A549 treated with Mapracorat at 1 μM for 4 hours (cell line): ENCODE measurements at places on chromosomes 12 and 14. TPM values are rescaled to one million over a fixed set of nuclear protein-coding genes. Genes with fewer than 3 reads are reported as not detected.

Gene PA2G4
- 278 to 323 TPM (median 296 TPM) in 5 replicates for total RNA-seq

Gene LRTM2
- 0.05 TPM in 1 of 5 replicates, not detected in the others for total RNA-seq

Gene FBXO34
- total RNA-seq, result 11.0 to 15.9 TPM (median 15.1 TPM) in 5 replicates

Gene GPR68
- 0.13 to 0.24 TPM (median 0.13 TPM) in 5 replicates for total RNA-seq

Gene ARG2
- 1.6 to 2.3 TPM (median 2.2 TPM) in 5 replicates for total RNA-seq

Gene FAM222A
- total RNA-seq, result 3.4 to 6.0 TPM (median 4.7 TPM) in 5 replicates

Gene FAM90A1
- total RNA-seq, result 0.12 to 0.15 TPM (median 0.14 TPM) in 5 replicates

Gene TAS2R50
- total RNA-seq, result not detected in 5 replicates

Gene DDX51
- 19.4 to 29.4 TPM (median 26.5 TPM) in 5 replicates for total RNA-seq

Gene RHOJ
- total RNA-seq, result not detected in 5 replicates

Gene CMKLR1
- total RNA-seq, result 0.13 TPM in 1 of 5 replicates, not detected in the others

Gene GLT1D1
- total RNA-seq, result not detected in 5 replicates

Gene ACOT6
- total RNA-seq, result not detected in 5 replicates

Gene KCNK10
- not detected in 5 replicates for total RNA-seq

Gene DIO2
- 1.6 to 3.6 TPM (median 2.9 TPM) in 5 replicates for total RNA-seq

Gene PAPLN
- total RNA-seq, result 5.4 to 6.5 TPM (median 6.1 TPM) in 5 replicates

Gene NEMF
- total RNA-seq, result 26.1 to 32.9 TPM (median 31.6 TPM) in 5 replicates

Gene PRIMA1
- 0.28 to 0.47 TPM (median 0.32 TPM) in 5 replicates for total RNA-seq

Gene ANAPC7
- total RNA-seq, result 48.7 to 57.3 TPM (median 55.4 TPM) in 5 replicates

Gene KRT82
- not detected in 5 replicates for total RNA-seq

Gene PCK2
- 15.0 to 21.2 TPM (median 19.3 TPM) in 5 replicates for total RNA-seq

Gene DDN
- total RNA-seq, result 0.57 to 1.1 TPM (median 0.81 TPM) in 5 replicates

Gene ARMH4
- total RNA-seq, result 0.17 to 1.5 TPM (median 0.77 TPM) in 5 replicates

Gene AKAP6
- total RNA-seq, result 0.30 to 0.55 TPM (median 0.47 TPM) in 5 replicates

Gene KRT81
- 3,076 to 4,171 TPM (median 4,026 TPM) in 5 replicates for total RNA-seq

Gene SMCO2
- 0.17 to 0.69 TPM (median 0.26 TPM) in 3 of 5 replicates, not detected in the others for total RNA-seq

Gene LALBA
- not detected in 5 replicates for total RNA-seq

Gene ATF7IP
- 3.8 to 5.1 TPM (median 4.6 TPM) in 5 replicates for total RNA-seq

Gene GAS2L3
- total RNA-seq, result 6.2 to 9.2 TPM (median 9.0 TPM) in 5 replicates

Gene ARHGDIB
- 1.1 to 1.9 TPM (median 1.2 TPM) in 5 replicates for total RNA-seq

Gene ETFBKMT
- total RNA-seq, result 0.58 to 1.4 TPM (median 0.79 TPM) in 5 replicates

Gene KRT83
- 2.4 to 6.6 TPM (median 6.0 TPM) in 5 replicates for total RNA-seq
